ENCODE measurements at places on chromosomes 3 and 15.

GRCh38 chr3:134827213-134827612 lies 32.2 kb downstream of the EPHB1 start:
- DNase-seq: no peak

- no peak for DNase-seq
These were observed 332.6 kb downstream of the PTPRG start for GRCh38 chr3:61893840-61894566.

DNA sequence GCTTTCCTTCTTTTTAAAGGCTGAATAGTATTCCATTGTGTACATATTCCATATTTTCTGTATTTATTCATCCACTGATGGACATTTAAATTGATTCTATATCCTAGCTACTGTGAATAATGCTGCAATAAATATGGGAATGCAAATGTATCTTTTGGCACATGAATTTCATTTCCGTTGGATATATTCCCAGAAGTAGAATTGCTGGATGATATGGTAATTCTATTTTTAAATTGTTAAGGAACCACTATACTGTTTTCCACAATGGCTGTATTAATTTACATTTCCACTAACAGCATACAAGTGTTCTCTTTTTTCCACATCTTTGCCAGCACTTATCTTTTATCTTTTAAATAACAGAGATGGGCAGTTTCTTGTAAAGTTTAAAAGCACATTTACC lies 302.7 kb downstream of the CTNNB1 start:
- no peak for DNase-seq

- no peak for DNase-seq
These were observed 278.6 kb upstream of the TLE3 start for GRCh38 chr15:70376031-70376928.

DNA sequence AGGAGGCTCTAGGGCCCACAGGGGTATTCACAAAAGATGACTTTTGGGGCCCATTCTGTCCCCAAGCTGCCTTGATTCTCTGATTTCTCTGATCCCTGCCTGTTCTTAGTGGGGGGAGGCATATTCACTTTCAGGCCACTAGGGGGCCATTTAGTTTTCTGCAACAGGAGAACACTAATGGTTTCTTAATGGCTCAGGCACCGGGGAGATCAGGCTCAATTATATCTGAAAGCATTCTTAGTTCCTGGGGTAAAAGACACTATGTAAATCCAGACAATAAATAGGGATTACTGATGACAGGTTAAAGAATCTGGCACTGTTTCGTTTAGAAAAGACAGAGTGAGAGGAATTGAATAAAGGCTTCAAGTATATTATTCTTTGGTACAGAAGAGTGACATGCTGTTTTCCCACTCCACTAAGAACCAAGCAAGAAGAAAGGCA lies 2.5 kb upstream of the INAFM2 start:
- DNase-seq: no peak

DNA sequence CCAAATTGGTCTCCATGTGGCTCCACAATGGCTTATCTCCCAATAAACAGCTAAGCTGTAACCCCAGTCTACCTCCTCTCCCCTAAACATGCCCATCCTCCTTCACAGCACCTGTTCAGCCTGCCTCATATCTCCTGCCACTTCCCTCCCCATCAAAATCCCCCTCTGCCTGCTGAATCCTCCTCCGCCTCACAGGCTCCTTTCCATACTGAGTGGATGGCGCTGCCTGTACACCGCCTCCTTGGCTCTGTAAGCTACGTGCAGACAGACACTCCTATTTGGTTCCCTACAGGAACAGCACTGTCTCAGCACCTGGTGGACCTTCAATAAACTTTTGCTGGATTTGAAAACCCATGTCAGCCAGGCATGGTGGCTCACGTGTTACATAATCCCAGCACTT lies 53.7 kb downstream of the ADCY5 start:
- DNase-seq: no peak

GRCh38 chr15:69531665-69532027 lies 79.0 kb downstream of the RPLP1 start:
- DNase-seq: no peak

DNA sequence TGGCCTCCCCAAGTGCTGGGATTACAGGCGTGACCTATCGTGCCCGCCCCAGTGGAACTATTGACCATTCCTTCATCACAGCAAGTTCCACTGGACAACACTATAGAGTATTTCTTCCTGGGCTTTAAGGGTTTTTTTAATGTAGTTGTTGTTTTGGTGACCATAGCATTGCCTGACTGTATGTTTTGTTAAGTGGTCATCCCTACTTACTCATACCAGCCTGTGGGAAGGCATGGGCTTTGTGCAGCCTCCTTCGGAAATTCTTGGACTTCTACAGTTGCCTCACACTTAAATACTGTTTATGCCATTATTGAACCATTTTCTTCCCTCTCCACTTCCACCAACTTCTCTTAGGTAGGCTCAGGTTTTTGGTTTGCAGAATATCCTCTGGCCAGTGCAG lies 19.9 kb upstream of the ALPK3 start:
- no peak for DNase-seq

DNA sequence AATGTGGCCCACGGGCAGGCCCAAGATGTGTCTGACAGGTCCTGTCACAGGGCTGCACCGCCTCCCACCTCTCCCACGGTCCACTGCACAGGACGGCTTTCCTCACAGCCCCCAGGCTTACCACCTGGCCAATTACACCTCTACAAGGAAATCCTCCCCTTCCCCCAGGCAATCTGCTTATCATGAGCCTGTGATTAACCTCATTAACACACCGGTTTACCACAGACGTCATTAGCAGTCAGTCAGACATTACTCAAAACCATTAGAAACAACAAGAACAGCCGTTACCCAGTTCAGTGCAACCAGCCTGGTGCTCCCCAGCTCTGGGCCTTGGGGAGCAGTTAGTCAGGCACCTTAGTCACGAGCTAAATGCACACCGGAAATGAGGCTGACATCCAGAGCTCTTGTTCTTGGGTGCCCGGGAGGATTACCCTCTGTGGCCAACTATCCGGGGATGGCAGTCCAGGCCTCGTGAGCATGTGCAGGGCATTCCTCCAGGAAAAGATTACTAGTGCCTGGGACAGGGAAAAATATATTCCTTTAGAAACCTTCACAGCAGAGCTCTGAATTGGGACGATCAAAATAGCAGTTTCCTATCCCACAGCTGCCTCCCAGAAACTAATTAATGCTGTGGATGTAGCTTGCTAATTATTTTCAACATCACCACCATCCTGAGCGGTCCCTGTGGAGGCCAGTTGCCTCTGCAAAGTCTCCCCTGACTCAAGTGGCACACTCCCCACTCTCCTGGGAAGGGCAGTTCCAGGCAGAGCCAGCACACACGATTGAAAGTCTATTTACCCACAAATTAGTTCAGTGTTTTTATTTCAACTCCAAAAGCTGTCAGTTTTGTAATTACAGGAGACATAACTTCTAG lies 117.4 kb upstream of the ZBED2 start:
- no peak for DNase-seq

DNA sequence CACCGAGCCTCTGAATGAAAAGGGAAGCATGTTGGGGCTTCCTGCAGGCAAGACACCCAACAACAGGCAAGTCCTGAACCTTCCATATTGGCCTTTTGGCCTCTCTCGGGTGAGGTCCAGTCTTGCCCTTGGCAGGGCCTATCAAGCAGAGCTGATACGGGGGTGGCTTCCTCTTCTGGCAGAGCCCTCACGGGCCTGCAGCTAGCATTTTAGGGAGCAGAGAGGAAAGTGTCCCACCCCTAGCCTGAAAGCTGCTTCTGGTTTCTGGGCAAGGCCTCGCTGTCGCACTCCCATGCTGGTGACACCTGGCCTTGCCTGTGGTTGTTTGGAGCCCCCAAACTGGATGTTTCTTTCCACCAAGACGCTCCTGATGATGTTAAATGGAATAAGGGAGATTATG lies 31.8 kb upstream of the CTSH start:
- no peak for DNase-seq

DNA sequence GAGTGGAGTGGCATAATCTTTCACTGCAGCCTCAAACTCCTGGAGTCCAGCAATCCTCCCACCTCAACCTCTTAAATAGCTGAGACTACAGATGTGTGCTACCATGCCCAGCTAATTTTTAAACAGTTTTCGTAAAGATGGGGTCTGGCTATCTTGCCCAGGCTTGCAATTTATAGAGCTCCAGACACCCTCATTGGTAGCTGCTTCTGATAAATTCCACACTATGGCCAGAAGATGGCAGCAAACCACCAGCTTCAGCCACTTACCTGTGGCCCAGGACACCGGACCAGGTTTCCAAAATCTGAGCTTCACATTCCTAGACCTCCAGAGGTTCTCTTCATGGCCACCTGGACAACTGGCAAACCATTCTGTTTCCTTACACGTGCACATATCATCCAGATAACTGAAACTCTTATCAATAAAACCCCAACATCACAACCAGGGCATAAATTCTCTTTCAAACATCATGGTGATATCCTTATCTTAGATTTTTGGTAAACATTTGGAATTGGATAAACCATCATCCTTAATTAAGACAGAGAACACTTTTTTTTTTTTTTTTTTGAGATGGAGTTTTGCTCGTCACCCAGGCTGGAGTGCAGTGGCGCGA lies 28.9 kb downstream of the FBXW12 start:
- DNase-seq: no peak

DNA sequence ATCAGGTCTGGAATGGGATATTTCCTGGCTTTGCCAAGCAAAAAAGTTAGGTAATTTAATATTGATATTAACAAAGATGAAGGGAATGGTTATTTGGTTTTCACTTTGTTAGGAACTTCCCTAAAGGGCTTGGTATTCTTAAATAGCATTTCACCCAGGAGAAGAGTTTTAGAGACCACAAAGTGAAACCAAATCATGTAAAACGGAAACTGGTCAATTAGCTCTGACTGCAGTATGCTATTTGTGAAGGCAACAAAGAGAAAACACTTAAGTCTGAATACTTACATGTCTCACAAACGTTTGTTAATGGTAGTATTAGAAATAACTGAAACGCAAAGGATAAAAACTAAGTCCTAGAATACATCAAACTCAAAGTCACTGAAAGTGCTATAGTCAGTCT lies 32.4 kb upstream of the SETMAR start:
- DNase-seq: no peak

- peak; percentile 9 for DNase-seq
These were observed 207.2 kb downstream of the EPHA3 start for GRCh38 chr3:89314454-89315098.
